Sigmoid colon (tissue), 7 donors: ENCODE measurements at places on chromosomes 2 and 18. TPM values are rescaled to one million over a fixed set of nuclear protein-coding genes. Genes with fewer than 3 reads are reported as not detected.

DNA sequence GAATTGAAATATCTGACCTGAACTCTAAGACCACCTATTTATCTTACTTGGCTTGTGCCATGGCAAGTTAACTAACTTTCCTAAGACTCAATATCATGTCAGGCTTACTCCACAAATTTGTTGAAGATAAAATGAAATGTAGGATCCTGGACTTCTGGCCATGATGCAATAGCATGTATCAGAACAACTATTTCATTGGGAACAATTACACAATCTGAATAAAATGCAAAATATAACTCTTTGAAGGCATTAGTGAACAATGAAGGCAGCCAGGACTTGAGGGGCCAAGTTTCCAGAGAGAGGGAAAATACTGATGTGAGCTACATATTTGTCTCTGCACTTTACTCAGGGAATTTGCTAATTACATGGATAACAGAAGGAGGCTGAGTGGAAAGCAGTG lies 476.5 kb upstream of the ACVR2A start:
- H3K4me1 ChIP-seq = peaks cover 7% of the 10 kb centered on the region
- DNase-seq = no peak
- no peak overlapping the region for H3K4me3 ChIP-seq

Gene SCLY
- total RNA-seq = 10.3 TPM

Gene SIX2
- total RNA-seq = not detected

Gene MRPS9
- total RNA-seq = 18.4 TPM

Gene POMC
- 18.1 TPM for total RNA-seq
